Stimulated activated CD4-positive, alpha-beta T cell treated with anti-CD3 and anti-CD28 coated beads, Interleukin-15, amount 100 ng/mL, for 1 hour (primary cell): ENCODE measurements at places on chromosomes 2 and 18.

- DNase-seq = no peak
These were observed 135.9 kb upstream of the HNRNPA3 start for GRCh38 chr2:177076636-177077179.

DNA sequence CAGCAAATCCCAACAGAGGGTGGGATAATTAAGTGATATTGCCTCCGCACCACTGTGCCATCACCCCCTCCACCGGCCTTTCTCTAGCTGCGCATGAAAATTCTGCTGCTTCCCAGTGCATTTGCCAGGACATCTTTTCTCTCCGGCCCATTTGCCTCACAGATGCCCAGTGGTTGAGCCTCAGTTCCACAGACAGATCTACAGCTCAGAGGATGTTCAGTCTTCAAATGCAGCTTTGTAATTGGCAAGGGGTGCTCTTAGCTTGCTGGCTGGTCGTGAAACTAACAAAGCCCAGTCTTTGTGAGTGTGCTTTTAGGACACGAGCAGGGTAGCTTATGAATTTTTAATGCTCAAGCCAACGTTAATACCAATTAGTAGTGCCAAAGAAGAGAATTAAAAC is 253.3 kb upstream of the REV1 start:
- DNase-seq = no peak

DNA sequence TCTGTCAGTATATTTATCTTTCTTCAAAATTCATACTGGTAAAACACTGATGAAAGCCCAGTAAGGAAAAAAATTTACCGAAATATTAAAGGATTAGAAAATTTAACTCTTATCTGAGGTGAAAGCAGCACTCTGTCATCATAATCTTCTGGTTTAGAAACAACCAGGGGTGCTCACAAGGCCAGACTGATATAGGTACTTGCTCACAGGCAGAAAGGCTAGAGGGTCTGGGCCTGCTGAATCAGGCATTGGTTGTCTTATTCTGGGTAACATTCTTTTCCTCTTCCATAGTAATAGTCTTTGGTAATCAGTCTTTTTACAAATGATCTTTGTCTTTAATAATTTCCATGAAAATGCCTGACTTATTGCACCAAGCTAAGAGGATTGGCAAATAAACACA is 221.4 kb upstream of the TFPI start:
- DNase-seq = no peak

- DNase-seq = no peak
These were observed 980 bp downstream of the OBSL1 start for GRCh38 chr2:219570194-219570923.

GRCh38 chr2:15764683-15765011 is 173.0 kb downstream of the DDX1 start:
- no peak for DNase-seq

- no peak for DNase-seq
These were observed 1101.3 kb downstream of the LRP1B start for GRCh38 chr2:141029428-141030078.

DNA sequence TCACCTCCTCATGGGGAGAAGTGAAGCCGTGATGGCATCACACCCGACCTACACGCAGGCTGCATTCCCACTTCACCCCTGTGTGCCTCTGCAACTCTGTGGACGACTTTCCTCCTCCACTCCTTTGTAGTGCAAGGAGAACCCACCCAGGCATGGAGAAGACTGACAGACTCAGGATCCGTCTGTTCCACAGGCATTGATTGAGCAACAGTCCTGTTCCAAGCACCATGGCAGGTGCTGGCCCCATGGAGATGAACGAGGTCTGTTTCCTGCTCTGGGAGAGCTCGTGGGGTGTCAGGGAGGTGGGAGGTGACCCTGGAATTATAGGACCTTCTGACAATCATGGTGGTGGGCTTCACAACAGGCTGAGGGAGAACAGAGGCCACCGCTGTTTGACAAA is 284.7 kb upstream of the HDAC4 start:
- DNase-seq = no peak

GRCh38 chr2:112216167-112216566 is 38.7 kb downstream of the ZC3H8 start:
- no peak for DNase-seq

DNA sequence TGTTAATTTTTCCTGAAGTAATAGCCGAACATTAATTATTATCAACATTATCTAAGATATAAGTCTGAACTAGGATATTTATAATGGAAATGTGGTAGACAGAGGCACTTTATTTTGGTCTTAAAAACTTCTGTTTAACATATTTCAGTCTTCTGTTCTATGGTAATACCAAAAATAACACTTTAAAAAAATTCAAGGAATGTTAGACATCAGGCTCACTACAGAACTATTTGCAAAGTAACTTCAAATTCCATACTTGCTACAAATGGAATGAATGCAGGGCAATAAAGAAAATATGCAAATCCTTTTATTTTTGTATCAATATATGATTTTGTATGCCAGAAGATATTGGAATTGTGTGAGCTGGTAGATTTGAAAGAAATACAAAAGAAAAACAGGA is 345.5 kb upstream of the DSEL start:
- DNase-seq = no peak

GRCh38 chr2:117693651-117694050 is 120.8 kb upstream of the DDX18 start:
- DNase-seq = no peak

GRCh38 chr2:12988279-12988678 is 271.5 kb downstream of the TRIB2 start:
- no peak for DNase-seq

DNA sequence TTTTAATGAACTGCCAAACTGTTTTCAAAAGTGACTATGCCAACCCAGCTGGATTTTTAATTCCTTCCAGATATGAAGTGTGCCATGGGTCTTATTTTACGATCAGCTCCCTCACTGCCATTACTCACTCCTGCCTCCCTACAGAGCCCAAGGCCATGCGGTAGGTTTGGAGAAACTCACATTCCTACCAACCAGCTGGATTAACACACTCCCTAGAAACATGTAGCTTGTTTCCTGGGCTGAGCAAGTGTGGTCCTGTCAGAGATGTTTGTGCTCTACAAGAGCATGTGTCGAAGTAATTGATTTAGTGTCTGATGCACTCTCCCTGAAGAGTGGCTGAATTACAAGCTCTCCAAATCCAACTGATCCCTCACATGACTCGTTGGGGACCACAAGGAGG is 82.5 kb downstream of the SPP2 start:
- no peak for DNase-seq

- DNase-seq = no peak
These were observed 566.4 kb downstream of the TNS1 start for GRCh38 chr2:217436386-217436785.
